ENCODE measurements at places on chromosomes 1 and 21.

GRCh38 chr1:29525941-29526340 lies 289.6 kb downstream of the PTPRU start:
- no peak for DNase-seq

DNA sequence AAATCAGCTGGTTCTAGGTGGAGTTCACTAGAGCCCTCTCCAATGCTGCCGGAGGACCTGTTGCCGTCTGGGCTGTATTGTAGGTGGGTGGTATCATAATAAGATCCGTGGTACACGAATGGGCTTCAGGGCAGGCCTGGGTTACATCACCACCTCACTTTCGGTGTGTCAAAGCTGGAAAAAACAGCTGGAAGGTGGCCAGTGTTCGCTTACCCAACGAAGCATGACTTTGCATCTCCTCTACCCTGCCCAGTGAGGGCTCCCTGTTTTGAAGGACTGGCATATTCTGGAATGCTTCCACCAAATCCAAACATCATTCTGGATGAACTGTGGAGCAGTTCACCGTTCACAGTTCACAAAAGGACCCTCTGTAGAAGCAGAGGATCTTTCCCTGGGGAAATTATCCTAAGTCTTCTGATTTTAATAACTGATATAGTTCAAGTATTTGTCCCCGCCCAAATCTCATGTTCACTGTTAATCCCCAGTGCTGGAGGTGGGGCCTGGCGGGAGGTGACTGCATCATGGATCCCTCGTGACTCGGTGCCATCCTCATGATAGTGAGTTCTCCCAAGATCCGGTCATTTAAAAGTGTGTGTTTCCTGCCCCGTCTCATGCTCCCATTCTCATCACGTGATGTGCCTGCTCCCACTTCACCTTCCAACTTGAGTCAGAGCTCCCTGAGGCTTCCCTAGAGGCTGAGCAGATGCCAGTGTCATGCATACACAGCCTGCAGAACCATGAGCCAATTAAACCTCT lies 429.0 kb downstream of the KIF26B start:
- DNase-seq: no peak

GRCh38 chr21:18467715-18468114 lies 64.1 kb upstream of the TMPRSS15 start:
- no peak for DNase-seq

DNA sequence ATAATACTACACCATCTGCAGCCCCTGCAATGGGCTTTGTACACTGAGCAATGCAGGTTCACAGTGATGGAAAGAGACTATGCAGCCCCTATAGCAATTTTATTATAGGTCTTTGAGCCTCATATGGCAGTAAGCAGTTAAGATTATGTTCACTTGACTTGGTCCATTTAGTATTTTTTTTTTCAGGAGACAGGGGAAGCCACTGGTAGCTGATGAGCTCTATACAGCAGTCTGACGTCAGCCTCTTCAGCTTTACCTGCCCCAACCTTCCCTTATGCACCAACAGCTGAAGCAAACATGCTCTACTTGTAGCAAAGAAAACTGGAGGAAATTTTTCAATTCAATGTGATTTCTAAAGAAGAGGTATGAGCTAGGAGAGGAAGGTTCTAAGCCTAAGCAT lies 32.2 kb downstream of the AIDA start:
- no peak for DNase-seq

- no peak for DNase-seq
Observed at GRCh38 chr1:181032535-181032934, 1.2 kb upstream of the MR1 start.

- DNase-seq: no peak
Observed at GRCh38 chr1:67355745-67356424, 48.2 kb downstream of the IL12RB2 start.

- DNase-seq: no peak
Observed at GRCh38 chr1:160575112-160575664, 4.1 kb downstream of the CD84 start.

DNA sequence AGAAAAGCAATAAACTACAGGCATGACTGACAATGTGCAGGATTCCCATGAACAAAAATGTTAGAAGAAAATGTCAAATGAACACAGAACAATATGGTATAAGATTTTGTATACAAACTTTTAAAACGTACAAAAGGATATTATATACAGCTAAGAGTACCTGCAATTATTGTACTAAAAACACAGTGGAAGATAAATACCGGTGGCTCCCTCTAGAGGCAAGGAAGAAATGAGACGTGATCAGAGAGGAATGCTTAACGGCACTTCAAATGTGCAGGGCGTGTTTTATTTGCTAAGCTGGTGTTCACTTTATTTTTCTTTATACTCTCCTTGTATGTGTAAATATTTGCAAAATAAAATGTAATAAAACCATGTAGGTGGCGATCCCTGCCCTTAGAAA lies 191.8 kb upstream of the SAMSN1 start:
- DNase-seq: no peak

DNA sequence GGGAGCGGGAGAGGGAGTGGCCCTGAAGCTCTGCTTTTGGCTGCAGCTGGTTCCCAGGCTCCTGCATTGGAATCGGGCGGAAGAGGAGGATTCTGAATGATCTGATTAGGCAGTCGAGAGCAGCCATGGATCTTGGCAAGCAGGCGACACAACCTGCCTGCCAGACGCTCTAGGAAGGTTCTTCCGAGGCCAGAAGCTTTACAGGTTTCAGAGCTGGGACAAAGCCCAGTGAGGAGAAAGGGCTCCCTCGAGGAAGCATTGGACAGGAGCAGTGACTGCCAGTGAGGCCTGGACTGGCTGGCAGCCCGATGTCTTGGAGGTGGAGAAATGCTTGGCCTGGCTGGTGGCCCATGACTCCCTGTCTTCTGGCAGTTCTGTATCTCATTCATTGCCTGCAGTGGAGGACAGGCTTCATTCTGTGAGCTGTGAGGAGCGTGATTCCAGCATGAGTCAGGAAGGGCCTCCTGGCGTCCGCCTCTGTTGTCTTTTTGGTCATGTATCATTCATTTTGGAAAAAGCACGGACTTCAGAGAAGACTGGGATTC lies 132.7 kb upstream of the IPO9 start:
- peak; percentile 91 for DNase-seq

DNA sequence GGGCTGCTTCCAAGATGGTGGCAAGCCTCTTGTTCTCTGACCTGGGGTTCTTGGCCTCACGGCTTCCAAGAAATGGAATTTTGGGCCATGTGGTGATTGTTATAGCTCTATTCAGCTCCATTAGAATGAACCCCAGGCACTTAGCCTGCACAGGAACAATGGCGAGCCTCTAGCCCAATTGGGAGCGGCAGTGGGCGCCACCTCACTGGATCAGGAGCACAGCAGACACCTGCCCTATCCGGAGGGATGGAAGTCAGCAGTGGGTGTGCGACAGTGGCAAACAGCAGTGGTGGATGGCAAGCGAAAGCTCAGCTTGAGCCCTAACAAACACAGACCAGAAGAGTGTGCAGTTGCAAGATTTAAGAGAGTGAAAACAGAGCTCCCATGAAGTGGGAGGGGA lies 230.9 kb downstream of the GPR52 start:
- no peak for DNase-seq

DNA sequence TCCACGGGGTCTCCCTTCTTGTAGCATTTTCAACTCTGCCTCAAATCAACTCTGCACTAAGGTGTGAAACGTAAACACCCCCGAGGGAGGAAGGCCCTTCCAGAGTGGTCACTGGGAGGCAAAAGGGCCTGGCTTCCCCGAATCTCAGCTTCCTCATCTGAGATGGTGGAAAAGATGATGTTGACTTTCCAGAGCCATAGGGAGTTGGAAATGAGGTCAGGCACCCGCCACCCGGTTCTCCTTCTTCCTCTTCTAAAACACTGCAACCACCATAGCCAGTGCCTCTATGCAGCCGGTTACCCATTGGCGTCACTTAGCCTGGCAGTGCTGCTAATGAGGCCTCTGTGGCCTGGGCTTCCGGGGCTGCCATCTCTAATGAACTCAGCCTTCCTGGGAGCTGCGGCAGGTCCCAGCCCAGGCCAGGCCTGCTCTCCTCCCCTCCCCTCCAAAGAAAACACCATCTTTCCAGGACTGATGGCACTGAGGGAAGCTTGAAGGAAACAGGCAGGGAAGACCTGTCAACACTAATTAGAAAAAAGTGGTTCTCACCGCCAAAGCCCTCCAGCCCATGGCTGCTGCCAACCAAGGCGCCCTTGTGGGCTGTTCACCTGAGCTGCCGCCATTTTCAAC lies 175.0 kb downstream of the KAZN start:
- DNase-seq: no peak

DNA sequence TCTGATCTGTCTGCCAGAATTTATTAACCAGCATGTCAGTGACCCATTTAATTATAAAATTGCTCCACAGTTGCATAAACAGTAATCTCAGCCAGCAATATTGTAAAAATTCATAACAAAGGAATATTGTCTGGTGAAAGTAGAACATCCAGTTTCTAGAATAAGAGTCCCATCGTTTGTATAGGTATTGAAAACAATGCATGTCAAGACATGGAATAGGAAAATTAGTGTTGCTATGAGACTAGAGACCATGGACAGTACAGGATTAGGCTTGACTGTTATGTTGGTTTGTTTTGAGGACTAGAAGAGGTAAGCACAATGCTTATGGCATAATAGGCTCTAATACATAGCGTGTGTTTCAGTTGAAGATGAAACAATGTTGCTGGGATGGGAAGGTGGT lies 37.1 kb downstream of the ATF6 start:
- no peak for DNase-seq

- DNase-seq: peak; percentile 56
Observed at GRCh38 chr1:19704247-19705113, 39.8 kb downstream of the HTR6 start.

GRCh38 chr1:223853748-223854147 lies 8.0 kb upstream of the TP53BP2 start:
- DNase-seq: no peak

GRCh38 chr1:117066367-117066766 lies 6.2 kb downstream of the TTF2 start:
- no peak for DNase-seq

GRCh38 chr21:28975397-28975796 lies 17.3 kb downstream of the LTN1 start:
- DNase-seq: no peak

GRCh38 chr1:107450899-107451664 lies 310.2 kb downstream of the NTNG1 start:
- DNase-seq: no peak

DNA sequence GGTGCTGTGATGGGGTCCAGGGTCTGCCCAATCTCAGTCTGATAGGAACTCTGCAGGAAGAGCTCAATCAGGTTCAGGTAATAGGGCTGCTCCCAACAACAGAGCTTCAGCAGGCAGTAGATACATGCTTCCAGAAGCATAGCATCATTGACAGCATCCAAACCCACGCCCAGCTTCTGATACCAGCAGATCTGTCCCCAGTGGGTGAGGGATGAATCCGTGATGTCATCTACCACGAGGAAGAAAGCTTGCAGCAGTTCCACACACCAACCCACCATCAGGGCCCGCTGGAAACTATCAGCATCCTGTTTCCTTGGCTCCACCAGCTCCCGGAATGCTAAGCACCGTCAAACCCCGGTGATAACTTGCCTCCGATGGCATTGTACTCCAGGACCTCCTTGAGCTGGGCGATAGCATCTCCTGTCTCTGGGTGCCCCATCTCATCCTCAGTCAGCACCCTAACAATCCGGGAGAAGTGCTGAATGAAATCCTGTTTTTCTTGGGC lies 14.7 kb downstream of the NEK2 start:
- no peak for DNase-seq

DNA sequence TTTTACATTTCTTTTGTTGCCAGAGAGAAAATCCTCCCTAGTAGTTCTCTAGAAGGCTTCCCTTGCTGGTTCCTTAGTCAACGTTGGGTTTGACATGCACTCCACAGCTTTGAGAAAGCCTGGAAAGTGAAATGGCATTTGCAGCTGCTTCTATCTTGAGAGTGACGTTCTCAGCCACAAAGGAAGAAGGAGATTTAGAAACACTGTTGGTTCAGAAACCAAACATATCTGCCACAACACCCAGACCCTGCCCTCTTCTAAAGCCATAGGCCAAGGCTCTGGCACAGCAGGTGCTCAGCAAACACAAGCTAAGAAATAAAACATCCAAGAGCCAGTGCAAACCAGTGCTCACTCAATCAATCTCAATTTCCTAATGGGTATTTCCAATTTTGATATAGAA lies 121.4 kb downstream of the CCDC185 start:
- DNase-seq: no peak

GRCh38 chr1:204498981-204499380 lies 4.4 kb upstream of the PIK3C2B start:
- DNase-seq: no peak

DNA sequence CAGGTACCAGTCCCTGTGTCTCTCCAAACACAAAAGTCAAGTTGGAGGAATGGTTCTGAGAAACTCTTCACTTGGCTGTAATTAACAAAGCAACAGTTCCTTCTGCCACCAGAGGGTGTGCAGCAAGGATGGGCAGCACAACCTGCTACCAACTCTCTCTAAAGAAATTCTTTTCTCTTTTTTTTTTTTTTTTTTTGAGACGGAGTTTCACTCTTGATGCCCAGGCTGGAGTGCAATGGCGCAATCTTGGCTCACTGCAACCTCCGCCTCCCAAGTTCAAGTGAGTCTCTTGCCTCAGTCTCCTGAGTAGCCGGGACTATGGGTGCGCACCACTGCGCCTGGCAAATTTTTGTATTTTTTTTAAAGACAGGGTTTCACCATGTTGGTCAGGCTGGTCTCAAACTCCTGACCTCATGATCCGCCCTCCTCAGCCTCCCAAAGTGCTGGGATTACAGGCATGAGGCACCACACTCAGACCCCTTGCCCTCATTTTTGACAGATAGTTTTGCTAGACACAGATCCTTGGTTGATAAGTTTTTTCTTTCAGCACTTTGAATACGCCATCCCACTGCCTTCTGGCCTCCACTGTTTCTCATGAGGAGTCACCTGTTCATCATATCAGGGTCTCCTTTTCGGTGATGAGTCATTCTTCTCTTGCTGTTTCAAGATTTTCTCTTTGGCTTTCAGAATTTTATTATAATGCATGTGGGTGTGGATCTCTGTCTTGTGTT lies 12.1 kb upstream of the DEGS1 start:
- DNase-seq: peak; percentile 7

Measured in anterior cingulate cortex (tissue), 58 donors.